ENCODE measurements at places on chromosomes 11 and 22.

DNA sequence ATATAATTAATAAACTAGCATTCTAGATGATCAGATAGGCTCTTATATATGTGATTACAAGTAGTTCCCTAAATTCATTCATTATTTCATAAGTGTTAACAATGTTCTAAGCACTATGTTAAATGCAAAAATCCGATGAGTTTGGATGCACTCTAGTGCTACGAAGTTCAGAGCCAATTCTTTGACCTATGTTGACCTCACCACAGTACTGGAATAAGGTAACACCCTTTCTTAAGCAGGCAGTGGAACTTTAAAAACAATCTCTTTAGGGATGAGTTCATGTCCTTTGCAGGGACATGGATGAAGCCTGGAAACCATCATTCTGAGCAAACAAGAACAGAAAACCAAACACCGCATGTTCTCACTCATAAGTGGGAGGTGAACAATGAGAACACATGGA lies 68.3 kb upstream of the UCP3 start:
- DNase-seq: no peak

DNA sequence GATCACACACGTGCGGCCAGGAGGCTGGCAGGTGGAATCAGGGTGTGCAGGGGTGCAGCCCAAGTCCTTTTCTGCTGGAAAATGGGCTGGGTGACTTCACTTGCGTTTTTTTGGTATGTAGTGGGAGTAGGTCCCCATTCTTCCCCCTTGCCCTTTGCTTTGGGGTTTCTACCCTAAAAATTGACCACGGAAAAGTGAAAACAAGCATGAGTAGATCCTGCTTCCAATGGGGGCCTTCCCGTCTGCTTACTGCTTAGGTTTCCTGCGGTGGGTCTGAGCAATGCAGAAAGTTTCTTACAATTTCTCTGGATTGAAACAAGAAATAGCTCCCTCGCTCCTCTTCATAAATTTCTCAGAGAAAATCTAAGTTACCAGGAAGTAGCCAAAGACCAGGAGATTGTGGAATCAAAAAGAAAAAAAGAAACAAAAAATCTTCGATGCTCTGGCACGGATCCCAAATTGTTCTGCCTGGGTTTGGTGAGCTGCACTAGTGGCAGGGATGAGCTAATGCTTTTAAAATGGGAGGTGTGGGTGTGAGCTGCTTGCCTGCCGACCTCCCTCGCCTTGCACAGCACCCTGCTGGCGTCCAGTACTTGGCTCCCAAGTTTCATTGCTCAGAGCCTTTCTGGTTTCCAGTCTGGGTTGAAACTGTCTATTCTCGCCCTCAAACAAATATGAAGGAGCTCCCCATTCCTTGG lies 2.4 kb downstream of the TIMP3 start:
- no peak for DNase-seq

- no peak for DNase-seq
These were observed 24.9 kb downstream of the KCNJ5 start for GRCh38 chr11:128916037-128916572.

- no peak for DNase-seq
These were observed 26.3 kb upstream of the RASD2 start for GRCh38 chr22:35514366-35514765.

DNA sequence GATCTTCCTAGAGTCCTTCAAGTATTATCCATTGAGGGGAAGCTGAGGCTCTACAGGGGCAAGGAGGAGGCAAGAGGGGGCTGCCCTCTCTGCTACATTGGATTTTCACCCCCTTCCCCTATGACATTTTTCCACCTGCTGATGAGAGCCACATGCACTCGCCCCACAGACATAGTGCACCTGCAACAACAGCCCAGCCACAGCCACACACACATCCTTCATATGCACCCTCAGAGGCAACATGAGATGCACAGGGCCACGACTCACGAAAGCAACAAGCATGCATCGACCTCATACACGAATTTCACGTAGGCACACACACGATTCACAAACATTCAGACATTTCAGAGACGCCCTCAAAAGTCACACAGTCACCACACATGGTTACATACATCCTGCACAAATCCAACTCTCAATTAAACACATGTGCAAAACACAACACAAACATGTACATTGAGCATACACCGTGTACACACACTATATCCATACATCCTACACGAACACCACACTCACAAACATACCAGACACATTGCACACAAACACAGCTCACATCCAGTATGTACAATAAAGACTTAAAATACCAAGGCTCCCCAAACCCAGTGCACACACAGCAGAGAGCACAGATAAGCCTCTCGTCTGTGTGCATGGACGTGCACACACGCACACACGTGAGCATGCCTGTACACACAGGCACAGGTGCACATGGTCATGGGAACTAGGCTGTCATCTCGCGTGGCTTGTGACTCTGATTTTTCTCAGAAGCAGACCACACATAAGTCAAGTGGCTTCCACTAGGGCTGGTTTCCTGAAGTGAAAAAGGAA lies 6.3 kb upstream of the LRRC32 start:
- no peak for DNase-seq

GRCh38 chr11:116336540-116336939 lies 436.2 kb downstream of the BUD13 start:
- DNase-seq: no peak

- no peak for DNase-seq
These were observed 2.3 kb downstream of the TSPAN4 start for GRCh38 chr11:844693-845644.

Data from activated CD4-positive, alpha-beta T cell treated with anti-CD3 and anti-CD28 coated beads for 4 hours (primary cell).